Mucosa of gallbladder (tissue), 1 donor: ENCODE measurements at places on chromosomes 4 and X. TPM values are rescaled to one million over a fixed set of nuclear protein-coding genes. Genes with fewer than 3 reads are reported as not detected.

The STBD1 gene
- 16.3 TPM for total RNA-seq

The RNF128 gene
- 144 TPM for total RNA-seq

GRCh38 chr4:157185363-157185762 lies 35.2 kb upstream of the GRIA2 start:
- no peak for DNase-seq

DNA sequence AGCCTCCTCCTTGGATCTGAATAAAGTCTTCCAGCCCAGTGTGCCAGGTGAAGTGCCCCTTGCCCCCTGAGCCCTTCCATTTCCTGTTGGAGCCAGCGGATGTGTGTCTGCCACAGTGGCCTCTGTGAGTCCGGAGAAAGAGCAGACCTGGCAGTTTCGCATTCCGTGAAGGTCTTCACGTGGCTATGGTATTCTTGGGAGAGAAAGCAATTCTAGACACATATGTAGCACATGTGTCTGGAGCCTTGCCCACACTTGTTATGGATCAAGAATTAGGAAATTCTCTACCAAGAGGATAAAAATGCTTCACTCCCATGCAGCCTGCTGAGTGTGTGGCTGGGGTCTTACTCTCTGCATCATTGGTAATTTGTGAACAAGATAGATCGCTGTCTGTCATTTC lies 130.9 kb downstream of the REPS2 start:
- DNase-seq: no peak

The CCDC120 gene
- total RNA-seq: 18.8 TPM

DNA sequence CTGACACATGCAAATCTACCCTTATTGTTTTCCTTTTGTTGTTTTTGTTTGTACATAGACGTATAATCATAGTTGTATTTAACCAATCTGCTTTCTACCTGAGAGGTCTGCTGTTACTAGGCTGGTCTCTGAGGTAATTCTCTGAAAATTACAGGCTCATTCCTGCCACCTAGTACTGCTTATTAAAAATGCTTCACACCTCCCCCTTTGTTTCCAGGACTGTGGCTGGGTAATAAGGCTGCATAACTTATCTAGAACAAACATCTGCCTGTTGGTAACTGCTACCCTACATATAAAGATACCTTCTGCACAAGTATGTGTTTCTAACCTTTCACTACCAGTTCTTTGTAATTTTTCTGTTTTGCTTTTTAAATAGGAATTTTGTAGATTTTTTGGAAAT lies 34.2 kb downstream of the COX7B2 start:
- no peak for DNase-seq

DNA sequence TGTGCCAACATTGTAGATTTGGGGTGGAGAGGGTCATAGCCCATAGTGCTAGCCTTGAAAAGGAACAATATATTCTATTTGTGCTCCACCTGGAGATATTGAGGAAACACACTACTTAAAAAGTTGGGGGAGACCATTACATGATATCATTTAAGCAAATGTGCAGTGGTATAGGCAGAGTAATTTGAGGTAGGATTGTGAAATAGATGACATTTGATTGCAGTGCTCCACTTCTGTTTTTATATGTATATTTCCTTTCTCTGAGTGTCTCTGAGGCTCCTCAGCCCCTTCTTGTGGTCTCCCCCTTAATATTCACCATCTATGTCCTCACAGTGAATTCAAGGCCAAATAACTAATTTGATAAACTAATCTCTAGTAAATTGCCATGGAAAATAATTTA lies 85.6 kb upstream of the NMU start:
- no peak for DNase-seq

The RPA4 gene
- 0.98 TPM for total RNA-seq

DNA sequence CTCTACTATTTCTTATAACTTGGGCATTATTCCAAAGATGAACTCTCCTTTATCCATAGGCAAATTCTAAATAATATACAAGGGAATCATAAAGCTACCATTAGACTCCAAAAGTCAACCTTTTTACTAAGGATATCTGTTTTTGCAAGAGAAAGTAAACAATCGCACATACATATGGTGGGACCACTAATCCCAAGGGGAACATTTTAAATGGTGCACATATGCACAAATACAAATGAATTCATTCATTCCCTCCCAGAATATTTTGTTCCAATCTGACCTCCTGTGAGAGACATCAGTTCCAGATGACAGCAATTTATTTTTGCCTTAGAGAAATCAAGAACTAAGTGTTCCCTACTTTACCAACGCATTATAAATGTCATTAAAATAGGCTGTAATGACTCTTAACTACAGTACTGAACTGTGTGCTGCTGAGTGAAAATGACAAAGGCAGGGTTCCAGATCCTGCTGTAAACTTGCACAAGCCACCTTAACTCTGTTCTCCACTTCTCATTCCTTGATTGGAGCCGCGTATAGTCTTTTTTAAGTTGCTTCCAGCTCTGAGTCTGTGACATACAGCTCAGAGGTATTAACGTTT lies 2.0 kb downstream of the DHX15 start:
- no peak for DNase-seq

- DNase-seq: no peak
Measured at GRCh38 chr4:15536552-15537499, 67.1 kb downstream of the CC2D2A start.

The HS3ST1 gene
- total RNA-seq: 41.1 TPM

DNA sequence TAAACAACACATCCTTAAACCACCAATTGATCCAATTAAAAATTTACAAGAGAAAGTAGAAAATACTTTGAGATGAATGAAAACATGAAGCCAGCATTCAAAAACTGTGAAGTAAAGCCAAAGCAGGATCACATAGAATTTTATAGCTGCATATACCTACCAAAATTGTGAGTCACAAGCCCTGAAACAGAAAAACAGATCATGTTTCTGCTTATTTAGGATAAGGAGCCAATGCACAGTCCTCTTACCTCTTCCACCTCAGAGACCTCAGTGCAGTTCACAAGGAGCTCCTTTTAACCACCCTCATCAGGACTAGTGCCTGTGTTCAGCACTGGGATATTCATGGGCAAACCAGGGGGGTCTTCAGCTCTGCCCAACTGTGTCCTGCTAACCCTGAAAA lies 386.7 kb downstream of the TECRL start:
- DNase-seq: no peak

- DNase-seq: no peak
Measured at GRCh38 chr4:108049406-108049805, 59.7 kb downstream of the HADH start.

The HAND2 gene
- total RNA-seq: 104 TPM

The C4orf50 gene
- 0.06 TPM for total RNA-seq

DNA sequence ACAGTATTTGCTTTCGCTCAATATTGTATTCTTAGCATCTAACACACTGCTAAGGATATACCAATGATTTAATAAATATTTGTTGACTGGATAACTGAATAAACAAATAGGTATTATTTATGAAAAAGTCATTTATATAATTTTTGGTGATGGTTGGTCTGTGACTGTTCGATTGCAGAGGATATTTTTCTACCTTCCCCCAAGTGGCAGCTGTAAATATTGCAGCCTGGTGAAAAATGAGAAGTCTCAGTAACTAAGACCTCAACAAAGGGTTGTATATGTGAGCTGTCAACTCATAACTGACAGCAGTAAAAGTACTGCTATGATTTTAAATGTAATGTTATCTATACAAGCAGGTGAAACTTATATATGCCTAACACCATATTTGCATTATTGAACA lies 36.0 kb downstream of the HTR2C start:
- DNase-seq: no peak

GRCh38 chr4:48266781-48267180 lies 2.9 kb downstream of the TEC start:
- DNase-seq: no peak

DNA sequence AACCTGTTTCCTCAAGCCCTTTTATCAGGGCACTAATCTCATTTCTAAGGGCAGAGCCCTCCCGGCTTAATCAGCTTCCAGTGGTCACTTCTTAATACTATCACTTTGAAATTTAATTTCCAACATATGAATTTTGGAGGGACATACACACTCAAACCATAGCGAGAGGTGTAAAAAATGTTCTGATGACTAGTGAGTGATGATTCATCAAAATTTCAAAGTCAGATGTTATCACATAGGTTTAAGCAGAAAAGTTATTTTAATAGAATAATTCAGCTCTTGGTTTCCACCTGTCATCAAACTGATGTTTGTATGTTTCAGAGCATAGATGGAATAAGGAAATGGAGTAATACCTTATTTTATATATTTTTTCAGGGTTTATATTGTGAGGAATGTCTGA lies 161.9 kb downstream of the TLL1 start:
- no peak for DNase-seq

The RAB9B gene
- 5.7 TPM for total RNA-seq

The NEUROG2 gene
- total RNA-seq: not detected

The REELD1 gene
- total RNA-seq: 0.43 TPM

The F8A3 gene
- total RNA-seq: 11.1 TPM

- DNase-seq: no peak
Measured at GRCh38 chrX:22739276-22739675, 260.5 kb upstream of the DDX53 start.

- DNase-seq: no peak
Measured at GRCh38 chrX:129877401-129877800, 28.6 kb upstream of the UTP14A start.

GRCh38 chr4:84606645-84607044 lies 23.7 kb downstream of the CDS1 start:
- no peak for DNase-seq

DNA sequence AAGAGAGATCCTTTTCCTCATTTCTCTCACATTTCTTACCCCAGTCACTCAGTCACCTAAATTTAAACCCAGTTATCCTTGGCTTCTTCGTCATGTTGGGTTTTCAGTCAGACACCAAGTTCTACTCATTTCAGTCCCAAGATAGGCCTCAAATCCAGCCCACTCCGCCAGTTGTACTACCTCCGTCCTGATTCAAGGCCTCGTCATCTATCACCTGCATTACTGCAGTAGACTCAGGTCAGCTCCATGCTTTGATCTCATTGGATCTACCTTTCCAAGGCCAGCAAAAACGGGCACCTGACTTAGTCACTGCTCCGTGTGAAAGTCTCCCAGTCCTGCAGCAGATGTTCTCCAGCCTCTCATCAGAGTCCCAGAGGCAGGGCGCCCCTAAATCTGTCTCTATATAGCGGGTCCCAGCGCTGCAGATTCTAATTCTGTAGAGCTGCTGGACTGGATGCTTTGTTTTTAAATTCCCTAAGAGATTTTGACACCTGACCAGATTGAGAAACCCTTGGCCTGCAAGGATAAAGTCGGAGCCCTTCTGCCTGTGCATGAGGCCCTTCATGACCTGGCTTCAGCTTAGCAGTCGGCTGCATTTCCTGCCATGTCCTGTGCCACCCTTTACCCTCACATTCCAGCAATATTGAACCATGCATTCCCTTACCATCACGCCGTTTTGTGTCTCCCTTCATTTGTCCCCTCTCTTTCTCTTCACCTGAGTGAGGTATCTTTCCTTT lies 53.7 kb downstream of the ZFX start:
- DNase-seq: no peak

The PASD1 gene
- not detected for total RNA-seq

- peak; percentile 46 for DNase-seq
Measured at GRCh38 chr4:143337600-143338287, 1.1 kb downstream of the GAB1 start.

The TLR3 gene
- total RNA-seq: 30.2 TPM

DNA sequence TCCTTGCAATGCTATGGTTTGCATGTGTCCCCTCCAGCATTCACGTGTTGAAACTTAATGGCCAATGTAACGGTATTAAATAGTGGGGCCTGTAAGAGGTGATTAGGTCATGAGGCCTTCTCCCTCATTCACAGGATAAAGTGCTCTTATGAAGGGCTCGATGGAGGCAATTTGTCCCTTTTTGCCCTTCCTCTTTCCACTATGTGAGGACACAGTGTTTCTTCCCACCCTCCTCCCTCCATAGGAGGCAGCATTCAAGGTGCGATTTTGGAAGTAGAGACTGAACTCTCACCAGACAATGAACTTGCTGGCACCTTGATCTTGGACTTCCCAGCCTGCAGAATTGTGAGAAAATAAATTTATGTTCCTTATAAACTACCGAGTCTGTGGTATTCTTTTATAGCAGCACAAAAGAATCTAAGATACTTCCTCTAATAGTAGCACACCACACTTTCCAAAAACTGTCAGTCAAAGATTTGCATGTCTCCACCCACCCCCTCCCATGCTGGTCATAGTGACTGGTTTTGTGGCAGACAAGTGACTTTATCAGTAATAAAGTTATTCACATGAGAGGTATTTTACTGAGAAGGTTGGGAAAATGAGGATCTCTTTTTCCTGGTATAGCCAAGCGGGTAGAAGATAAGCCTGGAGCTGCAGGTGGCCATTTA lies 113.5 kb upstream of the TTC29 start:
- DNase-seq: no peak

DNA sequence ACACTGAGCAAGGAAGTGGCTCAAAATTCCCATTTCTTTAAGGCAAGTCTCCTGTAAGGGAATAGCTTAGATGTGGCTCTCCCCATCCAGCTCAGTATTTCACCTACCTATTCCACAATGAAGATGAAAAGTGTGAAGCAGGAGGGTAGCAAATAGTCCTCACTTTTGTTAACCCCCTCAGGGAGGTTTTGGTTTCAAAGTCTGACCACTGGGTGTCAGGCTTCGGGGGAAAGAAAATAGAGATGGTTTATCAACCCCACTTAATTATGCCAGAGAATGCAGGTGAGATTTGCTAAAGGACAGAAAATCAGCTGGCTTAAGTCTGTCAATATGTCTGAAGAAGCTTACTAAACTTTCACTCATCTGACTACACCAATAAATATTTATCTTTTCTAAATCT lies 69.5 kb downstream of the DHX15 start:
- DNase-seq: no peak

The C4orf36 gene
- 0.89 TPM for total RNA-seq

DNA sequence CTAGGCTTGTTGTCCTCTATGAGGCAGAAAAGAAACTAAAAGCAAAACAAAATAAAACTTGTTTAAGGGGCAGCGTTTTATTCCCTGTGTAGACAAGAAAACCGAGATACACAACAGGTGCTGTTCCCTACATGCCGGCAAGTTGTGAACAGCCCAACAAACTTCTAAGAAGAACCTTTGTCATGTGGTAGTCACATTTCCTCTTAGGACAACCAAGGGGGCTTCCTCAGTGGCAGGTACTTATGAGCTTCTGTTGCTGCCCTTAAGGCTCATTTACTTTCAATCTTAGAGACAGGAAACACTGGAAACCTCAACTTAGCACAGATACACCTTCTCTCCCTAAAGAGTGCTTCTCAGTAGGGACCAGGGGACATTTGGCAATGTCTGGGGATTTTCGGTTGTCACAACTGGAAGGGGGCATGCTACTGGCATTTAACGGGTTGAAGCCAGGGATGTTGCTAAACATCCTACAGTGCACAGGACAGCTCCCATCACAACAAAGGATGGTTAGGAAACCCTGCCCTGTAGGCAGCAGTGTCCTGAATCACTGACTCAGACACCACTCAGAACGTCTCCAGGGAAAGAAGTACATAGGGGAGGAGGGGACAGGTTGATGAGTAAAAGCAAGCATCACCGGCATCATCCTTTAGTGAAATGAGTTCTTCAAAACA lies 111.0 kb downstream of the ASB9 start:
- no peak for DNase-seq
